Choroid plexus epithelial cell (primary cell): ENCODE measurements at places on chromosomes 13 and 19.
A peak's percentile ranks its signal among the peaks of the same experiment; 100 is the strongest.

DNA sequence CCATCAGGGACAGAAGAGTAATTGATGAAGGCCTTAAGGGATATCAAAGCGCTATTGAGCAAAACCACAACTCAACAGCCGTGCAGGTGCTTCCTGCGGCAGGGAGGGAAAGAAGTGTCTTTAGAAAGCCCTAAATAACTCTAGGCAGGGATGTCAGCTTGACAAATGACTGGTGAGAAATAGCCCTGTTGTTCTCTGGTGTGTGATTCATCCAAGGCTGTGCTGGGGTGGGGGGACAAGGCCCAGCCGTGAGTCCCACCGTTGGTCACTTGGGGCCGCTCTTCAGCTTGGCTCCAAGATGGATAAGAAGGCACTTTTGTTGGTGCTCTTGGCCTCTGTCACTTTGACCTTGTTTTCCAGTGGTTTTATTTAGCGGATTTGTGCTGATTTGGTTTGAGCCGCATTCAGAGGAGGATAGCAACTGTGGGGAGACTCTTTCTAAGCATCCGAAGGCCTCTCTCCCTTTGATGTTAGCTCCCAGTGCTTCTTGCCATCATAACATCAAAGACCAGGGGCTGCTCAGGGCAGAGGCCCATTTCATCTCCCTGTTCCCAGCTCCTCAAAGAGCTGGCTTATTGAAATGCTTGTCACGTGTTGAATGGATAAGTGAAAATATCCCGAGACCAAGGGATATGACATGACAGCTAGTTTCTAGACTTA lies 130.3 kb upstream of the SERP2 start:
- peak; percentile 89 for DNase-seq

DNA sequence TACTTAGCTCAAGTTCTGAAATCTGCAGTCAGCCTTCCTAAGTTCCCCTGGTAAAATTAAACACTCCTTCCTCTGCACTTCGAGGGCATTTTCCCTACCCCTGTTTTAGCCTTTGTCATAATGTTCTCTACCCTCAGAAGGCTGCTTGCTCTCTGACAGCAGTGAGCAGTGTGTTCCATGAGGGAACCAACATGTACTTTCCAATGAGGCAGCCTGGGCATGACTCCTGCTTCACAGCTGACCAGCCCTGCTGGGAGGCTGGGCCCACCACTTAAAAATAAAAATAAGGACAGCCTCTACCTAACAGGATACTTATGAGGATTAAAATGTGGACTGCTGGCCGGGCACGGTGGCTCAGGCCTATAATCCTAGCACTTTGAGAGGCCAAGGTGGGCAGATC lies 26.4 kb downstream of the RUBCNL start:
- DNase-seq: no peak

DNA sequence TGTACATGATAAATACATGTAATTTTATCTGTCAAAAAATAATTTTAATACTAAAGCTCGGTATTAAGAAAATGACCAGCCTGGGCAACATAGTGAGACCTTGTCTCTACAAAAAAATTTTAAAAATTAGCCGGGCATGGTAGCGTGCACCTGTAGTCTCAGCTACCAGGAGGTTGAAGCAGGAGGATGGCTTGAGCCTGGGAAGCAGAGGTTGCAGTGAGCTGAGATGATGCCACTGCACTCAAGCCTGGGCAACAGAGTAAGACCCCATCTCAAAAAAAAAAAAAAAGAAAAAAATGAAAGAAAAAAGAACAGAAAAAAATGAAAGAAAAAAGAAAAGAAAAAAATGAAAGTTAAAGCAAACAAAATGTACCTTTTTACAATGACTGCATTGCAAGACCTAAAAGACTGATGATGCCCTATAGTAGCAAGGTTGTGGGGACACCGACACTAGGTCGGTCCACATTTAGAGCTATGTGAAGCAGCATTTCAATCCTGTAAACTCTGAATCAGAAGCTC lies 5.3 kb downstream of the ZFP14 start:
- no peak for DNase-seq

GRCh38 chr13:38758277-38758676 lies 71.4 kb downstream of the FREM2 start:
- no peak for DNase-seq

DNA sequence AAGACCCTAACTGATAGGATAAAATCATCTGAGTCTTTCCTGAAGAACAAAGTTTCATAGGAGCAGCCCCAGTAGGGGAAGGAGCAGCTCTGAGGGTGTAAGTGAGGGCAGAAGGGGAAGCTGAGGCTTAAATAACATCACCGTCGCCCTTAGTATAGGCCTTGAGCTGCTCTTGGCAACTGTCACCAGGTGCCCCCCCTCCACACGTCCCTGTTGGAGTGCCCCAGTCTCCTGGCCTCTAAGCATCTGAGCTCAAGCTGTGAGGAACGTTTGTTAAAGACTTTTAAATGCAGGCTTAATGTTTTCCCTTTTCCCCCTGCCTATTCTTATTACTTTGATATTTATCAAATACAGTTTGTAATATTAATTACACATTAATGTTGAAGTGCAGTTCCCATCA lies 170.6 kb downstream of the ZIC5 start:
- DNase-seq: no peak

- DNase-seq: no peak
Measured at GRCh38 chr19:34733266-34733745, 737 bp upstream of the ZNF181 start.

DNA sequence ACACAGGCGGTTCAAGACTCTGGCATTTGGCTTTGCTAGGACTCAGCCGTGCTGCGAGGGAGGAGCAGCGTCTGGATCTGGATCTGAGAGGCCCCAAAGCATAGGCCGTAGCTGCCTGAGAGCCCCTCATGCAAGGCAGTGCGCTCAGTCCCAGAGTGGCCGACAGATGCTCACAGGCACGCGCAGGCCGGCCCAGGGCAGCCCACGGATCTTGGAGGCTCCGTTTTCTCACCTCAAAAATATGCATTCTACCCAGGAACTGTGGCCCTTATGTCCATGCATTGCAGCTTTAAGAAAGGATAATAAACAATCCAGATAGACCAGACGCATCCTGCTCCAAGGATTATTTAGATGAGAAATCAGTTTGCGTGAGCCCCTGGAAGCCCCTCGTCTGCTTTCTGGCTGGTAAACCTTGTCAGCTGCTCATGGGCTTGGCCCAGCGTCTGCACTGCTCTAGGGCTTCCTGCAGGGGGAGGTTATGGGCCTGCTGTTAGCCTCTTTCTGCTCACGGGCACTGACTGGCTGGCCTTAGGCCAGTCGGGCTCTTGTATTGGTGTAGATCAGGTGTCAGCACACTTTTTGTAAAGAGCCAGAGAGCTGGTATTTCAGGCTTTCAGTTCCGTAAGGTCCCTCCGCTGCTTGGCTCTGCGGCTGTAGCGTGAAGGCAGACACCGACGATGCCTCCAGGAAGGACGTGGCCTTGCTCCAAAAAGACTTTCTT lies 24.2 kb downstream of the TEX29 start:
- peak; percentile 71 for DNase-seq

DNA sequence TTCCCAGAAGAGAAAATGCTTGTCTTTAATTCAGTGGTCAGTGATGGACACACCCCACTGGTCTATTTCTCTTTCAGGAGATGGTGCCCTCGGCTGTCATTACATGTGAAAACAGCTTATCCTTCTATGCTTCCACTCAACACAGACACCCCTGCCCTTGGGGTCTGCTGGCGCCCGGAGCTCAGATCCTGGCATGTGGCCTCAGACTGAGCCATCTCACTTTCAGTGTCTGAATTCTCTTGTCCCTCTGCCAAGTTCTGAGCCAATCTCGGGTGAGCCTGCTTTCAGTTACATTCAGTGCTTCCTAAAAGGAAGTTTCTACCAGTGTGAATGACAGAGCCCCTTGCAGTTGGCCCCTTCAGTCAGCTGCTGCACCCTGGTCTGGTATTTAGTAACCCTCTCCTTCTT lies 293.6 kb downstream of the DNAJC15 start:
- peak; percentile 72 for DNase-seq

GRCh38 chr13:112457081-112457480 lies 80.9 kb downstream of the SPACA7 start:
- DNase-seq: no peak
